ENCODE measurements at places on chromosomes 16 and 17.

DNA sequence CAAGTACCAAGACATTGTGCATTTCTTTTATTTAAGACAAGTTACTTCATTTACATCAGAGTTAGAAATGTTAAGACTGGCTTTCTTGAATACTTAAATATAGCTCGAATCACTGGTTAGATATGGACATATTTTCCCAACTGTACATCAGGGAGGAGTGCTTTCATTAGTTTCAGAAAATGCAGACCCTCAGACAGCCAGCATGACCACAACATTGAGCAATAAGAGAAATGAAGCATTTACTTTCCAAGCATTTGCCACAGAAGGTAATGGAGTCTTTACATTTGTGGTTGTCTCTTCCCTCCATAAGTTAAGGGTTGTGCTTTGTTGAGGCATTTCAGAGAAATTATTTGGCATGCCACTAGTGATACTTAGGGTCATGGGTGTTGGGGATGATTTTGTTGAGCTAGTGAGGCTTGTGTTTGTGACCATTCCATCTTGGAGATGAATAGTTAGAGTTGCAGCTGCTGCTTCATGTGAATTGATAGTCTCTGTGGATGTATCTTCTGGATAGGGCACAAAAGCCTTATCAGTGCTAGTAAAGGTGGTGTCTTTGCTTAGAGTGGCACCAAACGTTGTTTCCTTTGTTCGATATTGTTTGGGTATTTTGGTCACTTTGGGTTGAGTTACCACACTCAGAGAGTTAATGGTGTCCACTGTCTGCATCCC, 2.1 kb downstream of the OMG start:
- peak; percentile 79 for DNase-seq

GRCh38 chr17:57533684-57534305, 211.3 kb downstream of the CCDC182 start:
- DNase-seq = peak; percentile 34

- DNase-seq = no peak
Measured at GRCh38 chr16:56228476-56228875, 37.2 kb downstream of the GNAO1 start.

GRCh38 chr16:87150262-87150661, 166.9 kb downstream of the C16orf95 start:
- no peak for DNase-seq

- no peak for DNase-seq
Measured at GRCh38 chr16:63737633-63738032, 1384.2 kb downstream of the CDH11 start.

DNA sequence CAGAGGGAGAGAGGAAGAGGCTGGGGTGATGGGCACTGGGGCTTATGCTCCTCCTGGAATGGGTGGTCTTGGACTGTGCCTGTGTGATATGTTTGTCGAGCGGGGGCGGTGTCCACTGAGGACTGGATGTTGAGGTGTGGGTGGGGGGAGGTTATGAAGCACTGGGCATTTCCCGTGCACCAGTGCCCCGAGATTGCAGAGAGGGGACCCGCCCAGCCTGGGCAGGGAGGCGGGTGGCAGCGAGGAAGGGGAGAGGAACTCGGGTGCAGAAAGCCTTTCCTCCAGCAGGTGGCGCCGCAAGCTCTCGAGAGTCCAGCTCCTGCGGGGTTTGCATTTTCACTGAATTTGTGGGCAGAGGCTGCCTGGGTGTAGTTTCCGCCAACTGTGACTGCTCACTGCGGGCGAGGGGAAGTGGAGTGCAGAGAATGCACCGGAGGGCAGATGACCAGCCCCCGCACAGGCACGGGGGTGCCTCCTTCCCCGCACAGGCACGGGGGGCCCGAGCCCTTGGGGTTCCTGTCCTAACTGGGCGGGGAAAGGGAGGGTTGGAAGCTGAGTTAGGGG, 190.6 kb downstream of the SEC14L1 start:
- DNase-seq = peak; percentile 91

GRCh38 chr17:17818088-17818526, 18.7 kb downstream of the SREBF1 start:
- DNase-seq = peak; percentile 69

- DNase-seq = peak; percentile 18
Measured at GRCh38 chr17:44502598-44503146, 534 bp downstream of the GPATCH8 start.
